Ammon's horn (tissue), 1 donor: ENCODE measurements at places on chromosomes 12 and 14.

DNA sequence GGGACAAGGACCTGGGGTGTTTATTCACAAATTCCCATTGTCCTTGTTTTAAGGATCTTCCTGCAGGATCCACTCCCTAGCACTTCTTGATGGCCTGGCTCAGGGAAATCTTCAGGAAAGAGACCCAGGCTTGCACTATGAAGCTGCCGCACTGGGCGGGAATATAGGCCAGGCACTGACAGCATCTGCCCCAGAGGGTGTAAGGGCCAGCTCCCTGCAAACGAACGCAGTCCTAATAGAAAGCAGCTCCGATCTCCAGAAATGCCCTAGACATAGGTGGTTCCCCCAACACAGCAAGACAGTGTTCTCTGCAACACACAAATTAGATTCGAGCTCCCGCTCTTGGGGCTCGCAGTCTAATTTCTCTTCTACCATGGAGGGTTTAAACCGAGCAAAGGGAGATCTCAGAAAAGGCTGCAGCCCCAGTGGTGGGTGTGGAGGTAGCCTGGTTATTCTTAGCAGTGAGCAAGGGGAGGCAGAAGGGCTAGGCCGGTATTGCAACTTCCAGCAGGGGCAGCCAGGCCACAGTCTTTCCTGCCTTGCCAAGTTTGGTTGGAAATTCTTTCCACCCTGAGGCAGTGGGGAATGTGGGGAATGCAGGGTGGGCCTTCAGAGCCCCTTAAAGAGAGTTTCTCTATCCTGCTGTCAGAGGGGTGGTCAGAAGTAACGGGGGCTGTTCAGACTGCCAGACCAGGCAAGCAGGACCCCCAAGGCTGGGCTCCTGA, 16.1 kb upstream of the WSCD2 start:
- no peak for DNase-seq

DNA sequence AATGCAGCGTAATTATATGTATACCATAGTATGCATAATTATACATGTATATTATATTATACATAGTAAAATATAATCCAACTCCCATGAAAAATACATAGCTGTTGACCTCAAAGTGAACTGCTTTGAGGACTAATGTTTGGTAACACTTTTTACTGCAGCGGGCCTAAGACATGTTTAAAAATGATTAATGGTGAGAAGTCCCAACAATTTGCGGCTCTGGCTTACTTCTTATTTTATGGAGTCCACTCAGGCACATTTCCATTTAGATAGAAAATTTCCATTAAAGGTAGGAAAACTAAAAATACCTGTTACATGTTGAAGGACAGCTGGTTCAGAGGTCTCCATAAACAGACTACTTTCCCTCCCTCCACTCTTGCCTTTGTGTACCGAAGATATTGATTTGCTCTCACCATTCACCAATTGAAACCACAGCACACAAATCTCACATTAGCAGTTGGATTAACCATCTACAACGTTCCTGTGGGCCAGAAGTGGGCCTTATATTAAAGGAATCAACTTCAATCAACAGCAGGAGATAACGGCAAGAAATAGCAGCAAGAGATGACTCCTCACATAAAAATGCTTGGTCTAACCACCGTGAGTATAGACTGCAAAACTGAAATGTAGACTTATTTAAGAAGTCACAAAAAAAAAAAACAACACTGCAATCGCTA, 14.1 kb upstream of the NT5DC3 start:
- no peak for DNase-seq

DNA sequence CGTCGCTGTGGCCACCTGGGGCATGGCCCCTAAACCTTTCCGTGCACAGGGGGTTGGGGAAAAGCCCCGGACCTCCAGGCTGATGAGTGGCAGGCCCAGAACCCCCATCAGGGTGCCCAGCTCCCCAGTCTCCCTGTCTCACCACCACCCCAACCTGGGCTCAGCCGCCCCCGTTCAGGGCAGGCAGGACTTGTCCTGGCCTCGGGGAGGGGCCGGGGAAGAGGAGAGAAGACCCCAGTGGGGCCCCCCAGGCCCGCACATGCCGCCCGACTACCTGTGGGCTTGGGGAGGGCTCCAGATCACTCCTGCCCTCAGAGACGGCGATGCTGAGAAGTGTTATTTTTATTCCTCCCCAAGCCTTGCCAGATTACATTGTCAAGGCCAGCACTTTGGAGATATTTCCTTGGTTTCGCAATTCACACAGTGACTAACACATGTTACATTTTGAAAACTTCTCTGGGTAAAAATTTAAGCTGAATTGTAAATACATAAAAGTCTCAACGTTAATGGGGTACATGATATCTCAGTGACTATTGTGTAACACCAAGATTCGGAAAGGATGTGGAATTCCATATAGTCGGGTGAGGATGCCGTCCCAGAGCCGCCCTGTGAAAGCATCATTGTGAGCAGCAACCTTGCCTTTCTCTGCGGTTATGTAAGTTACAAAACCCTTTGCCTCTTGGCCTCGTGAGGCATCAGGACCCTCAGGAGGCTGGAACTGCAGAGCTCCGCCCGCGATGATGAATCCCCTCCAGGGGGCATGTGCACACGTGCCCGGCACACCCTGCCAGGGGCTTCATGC, 85.6 kb upstream of the DIO3 start:
- DNase-seq = peak; percentile 29

- no peak for DNase-seq
Observed at GRCh38 chr12:106276032-106276740, 26.3 kb upstream of the TCP11L2 start.

- no peak for DNase-seq
Observed at GRCh38 chr14:34368971-34369647, 92.9 kb downstream of the SPTSSA start.

GRCh38 chr12:128743916-128744315, 79.8 kb downstream of the SLC15A4 start:
- DNase-seq = no peak

DNA sequence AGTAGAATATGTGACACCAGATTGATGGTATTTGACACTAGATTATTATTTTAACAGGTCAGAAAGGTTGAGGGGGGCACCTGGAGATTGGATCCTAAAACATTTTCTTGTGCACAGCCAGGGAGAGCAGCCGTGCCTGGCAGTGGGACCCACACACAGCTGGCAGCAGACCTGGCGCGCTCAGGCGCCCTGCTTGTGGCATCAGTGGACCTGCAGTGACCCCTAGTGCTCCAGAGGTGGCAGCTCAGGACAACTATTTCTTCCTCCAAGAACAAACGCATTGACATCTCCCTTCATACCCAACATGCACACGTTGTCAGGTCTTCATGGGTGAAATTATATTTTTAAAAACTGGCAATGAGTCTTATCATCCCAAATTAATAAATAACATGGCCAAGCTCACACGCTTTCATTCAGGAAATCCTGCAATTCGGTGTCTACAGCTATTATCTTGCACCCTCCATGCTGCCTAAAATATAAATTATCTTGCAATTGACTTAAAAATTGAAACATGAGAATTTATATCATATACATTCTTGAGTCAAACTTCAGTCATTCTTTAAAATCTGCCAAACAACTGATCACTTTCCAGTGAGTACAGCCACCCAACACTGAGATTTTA, 7.7 kb upstream of the TMEM132D start:
- peak; percentile 94 for DNase-seq

DNA sequence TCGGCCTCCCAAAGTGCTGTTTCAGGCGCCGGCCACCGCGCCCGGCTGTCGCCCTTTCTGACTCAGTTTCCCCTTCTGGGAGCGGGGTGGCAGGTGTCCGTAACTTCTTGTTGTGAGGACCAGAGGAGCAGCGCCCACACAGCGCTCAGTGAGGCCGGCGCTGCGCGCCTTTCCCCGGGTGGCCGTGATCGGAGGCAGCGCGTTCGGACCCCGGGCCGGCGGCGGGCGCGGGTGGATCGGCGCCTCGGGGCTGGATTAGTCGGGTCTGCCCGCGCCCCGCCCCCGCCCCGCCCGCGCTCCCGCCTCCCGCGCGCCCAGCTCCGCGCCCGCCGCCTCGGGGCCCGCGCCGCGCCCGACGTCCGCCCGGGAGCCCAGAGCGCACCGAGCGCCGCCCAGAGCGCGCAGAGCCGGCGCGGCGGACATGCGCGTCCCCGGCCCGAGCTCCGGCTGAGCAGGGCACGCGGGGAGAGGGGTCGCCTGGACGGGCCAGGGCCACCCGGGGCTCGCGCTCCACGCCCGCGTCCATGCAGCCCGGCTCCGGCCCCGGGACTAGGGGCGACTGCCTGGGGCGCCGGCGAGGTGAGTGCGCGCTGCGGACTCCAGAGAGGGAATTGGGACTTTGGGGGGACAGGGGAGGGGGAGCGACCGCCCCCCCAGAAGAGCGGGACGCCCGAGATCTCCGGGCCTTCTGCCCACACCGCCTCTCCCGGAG, 50.6 kb downstream of the LRCOL1 start:
- DNase-seq = peak; percentile 45

DNA sequence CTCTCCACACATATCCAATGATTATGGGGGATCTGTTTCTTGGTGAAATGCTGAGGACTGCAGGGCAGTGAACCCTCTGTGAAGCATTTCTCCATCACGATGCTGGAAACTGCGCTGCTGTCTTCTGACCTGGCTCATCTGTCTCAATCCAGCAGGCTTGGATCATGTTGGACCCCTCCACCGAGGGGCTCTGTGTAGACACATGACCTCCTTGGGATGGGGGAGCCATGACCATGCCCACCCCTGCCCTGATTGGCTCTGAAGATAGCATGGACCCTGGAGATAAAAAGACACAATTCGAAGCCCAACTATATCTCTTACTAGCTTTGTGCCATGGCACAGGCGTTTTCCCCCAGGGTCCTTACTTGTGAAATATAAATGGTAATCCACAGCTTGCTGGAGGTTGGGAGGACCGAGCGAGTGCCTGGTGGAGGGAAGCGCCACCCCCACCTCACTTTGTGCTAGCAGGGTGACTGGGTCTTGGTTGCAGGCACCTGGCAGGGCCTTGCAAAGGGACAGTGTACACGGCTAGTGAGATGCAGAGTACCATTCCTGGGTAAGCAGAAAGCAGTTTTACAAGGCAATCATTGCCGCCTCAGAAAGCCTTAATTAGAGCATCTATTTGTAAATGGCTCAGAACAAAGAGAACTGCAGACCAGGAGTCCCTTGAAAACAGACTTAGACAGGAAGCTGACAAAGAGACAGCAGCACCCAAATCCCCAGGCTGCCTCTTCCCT, 2.4 kb upstream of the KRT83 start:
- DNase-seq = no peak

GRCh38 chr12:131494741-131495524, 216.0 kb upstream of the SFSWAP start:
- DNase-seq = no peak

DNA sequence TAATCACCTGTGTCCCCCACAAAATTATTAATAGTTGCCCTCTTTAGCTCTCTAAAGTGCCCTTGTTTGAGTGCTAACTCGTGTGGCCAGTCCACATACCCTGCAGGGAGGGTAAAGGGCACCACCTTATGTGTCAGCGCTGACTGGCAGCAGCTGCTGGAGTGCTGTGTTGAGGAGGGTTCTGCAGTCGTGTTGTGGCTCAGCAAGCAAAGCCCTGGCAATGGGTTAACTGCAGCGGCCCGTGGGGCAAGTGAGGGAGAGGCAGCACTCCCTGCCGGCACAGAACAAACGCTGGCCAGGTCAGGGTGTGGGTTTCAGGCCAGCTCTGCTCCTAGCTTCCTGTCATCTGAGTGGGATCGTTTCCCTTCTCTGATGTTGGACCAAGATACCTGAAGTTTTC, 369.8 kb downstream of the CACNA1C start:
- no peak for DNase-seq

GRCh38 chr12:56880125-56880992, 53.8 kb downstream of the SDR9C7 start:
- no peak for DNase-seq

DNA sequence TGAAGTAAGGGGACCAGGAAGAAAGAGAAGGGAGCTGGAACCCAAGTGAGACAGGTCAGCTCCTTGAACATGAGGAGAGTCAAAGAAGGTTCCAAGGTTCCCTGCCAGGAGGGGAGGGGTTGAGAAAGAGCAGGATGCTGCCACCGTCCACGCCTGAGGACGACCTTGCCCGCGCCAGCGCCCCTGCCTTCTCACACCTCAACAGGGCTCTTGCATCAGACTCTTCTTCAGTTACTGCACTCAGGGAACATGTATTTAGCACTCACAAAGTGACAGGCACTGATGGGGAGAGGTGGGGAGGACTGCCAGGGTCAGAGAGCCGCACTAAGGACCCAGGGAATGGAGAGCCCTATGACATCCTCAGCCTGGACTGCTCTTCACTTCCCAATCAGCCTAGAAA, 102.1 kb upstream of the NUDT4 start:
- no peak for DNase-seq

DNA sequence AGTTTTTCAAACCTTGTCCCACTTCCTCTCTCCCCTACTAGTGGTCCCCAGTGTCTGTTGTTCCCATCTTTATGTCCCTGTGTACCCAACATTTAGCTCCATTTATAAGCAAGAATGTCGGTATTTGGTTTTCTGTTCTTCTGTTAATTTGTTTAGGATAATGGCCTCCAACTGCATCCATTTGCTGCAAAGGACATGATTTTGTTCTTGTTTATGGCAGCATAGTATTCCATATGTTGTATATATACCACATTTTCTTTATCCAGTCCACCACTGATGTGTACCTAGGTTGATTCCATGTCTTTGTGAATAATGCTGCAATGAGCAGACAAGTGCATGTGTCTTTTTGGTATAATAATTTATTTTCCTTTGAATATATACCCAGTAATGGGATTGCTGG, 52.2 kb downstream of the FAM186A start:
- no peak for DNase-seq
